ENCODE measurements at places on chromosomes 1 and 21.

DNA sequence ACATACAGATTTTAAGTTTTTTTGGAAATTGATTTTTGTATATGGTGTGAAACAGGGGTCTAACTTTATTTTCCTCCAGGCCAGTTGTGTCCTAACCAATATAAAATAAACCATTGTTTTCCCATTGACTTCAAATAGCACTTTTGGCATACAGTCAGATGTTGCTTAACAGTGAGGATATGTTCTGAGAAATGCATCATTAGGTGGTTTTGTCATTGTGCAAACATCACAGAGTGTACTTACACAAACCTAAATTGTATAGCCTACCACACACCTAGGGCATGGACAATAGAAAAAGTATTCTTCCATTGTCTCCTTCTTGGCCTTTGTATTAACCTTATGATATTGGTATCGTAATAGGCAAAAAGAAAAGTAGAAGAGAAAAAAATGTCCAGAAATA is 37.4 kb upstream of the DISP1 start:
- DNase-seq = no peak

GRCh38 chr1:160997323-160998038 is 23.5 kb downstream of the F11R start:
- DNase-seq = no peak

- no peak for DNase-seq
These were observed 58.9 kb downstream of the HSPG2 start for GRCh38 chr1:21878009-21878773.

GRCh38 chr1:163523375-163524029 is 201.7 kb downstream of the NUF2 start:
- DNase-seq = no peak

DNA sequence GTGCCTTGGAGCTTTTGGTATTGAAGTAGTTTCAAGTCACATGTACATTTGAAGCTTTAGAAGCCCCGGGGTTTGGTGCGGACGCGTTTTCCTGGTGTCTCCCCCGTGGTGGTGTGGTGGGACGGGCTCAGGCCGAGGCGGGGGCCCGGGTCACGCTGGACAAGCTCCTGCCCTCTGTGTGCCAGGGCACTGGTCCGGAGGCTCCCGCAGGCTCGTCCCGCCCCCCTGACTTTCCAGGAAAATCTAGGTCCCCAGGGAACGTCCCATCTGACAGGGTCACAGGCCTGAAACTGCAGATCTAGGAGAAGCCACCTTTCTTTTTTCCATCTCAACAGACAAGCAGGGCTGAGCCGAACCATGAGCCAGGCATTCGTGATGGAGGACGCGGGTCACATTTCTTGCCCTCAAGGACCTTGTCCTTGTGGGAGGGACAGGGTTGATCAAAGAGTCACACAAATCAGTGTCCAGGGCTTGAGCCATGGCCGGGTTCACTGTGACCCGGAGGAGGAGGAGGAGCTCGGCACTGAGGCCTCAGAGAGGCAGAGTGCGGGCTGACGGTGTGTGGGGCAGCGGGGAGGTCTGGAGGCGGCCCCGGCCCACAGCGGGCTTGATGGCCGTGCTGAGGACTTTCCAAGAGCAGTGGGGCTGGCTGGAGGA is 1.6 kb downstream of the DMRTB1 start:
- no peak for DNase-seq

DNA sequence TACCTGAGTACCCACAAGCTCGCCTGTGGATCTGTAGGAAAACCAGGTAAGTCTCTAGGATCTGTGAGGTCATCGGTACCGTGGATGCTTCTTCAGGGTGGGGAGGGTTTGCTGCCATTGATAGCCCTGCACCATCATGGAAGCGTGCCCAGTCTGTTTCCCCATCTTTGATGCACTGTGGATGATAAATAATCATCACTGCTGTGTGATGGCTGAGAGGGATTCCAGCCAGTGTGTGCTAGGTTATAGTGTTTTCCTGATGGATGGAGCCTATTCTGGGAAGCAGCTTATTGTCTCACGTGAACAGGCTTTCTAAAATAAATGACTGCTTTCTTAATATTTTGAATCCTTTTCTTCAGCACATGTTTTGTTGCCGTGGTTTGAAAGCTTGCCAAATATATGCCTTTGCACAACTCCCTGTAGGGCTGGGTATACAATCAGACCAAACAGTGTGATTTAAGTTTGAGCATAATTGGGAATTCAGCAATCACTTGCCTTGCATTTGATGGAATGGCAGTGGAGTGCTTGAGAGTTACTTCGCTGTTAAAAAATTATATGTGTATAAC is 113.8 kb downstream of the CAMTA1 start:
- DNase-seq = no peak

DNA sequence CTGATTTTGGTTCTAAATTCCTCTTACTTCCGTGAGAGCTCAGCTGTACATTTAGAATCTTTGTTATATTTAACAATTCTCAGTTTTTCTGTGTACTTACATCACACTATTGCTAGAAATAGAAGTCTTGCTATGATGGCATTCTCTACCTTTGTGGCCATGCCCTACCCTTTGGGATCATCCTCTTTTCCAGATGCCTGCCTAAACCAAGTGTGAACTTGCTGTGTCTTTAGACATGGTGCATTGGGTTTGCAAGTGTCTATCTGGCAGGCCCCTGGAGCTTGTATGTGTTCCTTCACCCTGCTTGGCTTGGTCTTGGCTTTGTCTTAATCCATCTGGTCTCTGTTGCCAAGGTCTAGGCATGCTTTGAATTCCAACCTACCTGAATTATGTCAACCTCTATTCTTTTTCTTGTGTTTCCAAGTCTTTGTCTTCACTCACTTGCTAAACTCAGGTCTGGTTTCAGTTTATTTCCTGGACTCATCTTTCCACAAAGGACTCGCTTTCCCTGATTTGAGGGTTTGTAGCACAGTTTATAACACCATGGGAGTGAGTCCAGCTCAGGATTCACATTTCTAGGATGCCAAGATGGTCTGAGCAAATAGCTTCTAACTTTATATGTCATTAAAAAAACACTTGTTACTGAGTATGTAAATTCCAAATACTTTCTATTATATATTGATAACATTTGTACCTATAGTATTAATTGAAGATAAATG is 20.6 kb upstream of the APOBEC4 start:
- no peak for DNase-seq

- no peak for DNase-seq
These were observed 69.9 kb upstream of the ADGRL2 start for GRCh38 chr1:81730881-81731280.

DNA sequence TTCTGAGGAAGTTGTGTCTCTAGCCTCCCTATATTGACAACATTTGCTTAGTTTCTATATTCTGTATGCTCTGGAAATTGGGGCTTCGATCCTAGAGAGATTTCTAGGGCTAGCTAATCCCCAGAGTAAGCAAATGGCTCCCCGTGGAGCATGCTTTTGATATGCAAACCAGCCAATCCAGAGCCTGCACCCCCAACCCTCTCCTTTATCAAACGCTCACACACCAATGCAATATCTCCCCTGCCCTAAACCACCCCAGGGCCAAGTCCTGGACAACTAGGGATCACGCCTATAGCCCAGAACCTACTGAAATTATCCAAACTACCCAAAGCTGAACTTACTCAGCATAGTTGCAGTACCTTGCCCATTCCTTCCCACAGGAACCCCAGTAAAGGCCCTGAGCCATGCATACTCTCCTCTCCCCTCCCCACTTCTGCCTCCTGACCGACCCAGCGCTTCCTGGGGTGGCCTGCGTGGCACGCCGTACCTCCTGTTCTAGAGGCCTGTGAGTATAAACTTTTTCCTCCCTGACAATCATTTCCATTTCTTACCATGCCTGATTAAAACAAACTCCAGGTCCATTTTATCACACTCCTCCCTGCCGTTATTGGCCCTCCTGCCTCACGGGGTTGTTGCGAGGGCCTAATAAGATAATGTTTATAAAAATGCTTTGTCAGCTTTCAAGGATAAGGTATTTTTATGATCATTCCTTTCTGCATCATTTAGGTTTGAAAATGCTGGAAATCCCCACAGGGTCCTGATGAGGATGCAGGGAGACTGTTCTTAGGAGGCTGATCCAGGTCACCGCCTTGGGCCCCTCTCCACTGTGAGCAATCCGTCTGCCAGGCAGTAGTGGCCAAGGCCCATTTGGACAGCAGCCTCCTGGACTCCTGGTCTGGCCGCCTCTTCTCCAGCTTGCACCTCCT is 102.7 kb downstream of the TENT5C start:
- no peak for DNase-seq

DNA sequence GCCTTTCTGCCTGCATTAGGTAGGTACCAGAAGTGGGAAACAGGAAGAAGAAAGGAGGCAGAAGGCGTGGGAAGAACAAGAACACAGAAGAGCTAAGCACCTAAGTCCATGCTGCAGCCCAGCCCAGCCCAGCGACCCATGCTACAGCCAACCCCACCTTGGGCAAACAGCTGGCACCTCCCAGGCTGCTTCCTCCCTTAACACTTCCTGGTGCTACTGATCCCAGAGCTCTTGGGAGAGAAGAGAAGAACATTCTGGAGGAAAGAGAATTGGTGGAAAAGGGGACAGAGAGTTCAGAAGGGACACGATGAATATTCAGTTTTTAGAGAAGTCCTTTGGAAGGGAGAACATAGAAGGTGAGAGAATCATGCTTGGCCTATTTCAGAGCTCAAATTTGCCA is 28.5 kb downstream of the PLEKHA6 start:
- DNase-seq = no peak

GRCh38 chr1:40981691-40982448 is 2.4 kb downstream of the CTPS1 start:
- no peak for DNase-seq

GRCh38 chr1:178066908-178067614 is 26.8 kb upstream of the RASAL2 start:
- no peak for DNase-seq

- no peak for DNase-seq
These were observed 166.5 kb upstream of the PLD5 start for GRCh38 chr1:242690849-242691609.

DNA sequence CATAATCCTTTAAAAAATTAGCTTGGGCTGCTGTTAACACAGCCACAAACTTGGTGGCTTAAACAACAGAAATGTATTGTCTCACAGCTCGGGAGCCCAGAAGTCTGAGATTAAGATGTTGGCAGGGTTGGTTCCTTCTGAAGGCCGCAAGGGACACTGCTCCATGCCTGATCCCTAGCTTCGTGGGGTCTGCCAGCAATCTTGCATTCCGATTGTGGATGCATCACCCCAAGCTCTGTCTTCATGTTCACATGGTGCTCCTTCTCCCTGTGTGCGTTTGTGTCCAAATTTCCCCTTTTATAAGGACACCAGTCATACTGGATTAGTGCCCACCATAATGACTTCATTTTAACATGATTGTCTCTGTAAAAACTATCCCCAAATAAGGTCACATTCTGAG is 5.0 kb upstream of the HHIPL2 start:
- DNase-seq = no peak

DNA sequence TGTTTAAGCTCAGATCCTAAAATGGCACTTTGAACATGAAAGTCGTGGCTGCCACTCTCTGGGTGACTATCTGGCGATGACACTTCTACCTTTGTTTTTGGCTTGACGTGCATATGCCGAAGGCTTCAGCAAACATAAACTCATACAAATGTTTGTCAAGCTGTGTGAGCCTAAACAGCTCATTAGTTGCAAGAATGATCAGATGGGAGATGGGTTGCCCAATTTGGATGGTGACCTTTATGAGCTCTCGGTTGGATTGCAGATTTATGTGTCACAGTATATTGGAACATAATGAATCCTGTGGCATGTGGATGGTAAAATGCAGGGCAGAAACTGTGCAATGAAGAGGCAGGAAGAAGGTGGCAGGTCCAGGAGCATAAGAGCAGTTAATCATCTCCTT is 229.3 kb downstream of the DISC1 start:
- no peak for DNase-seq

GRCh38 chr1:156876281-156876680 is 15.6 kb downstream of the NTRK1 start:
- no peak for DNase-seq

GRCh38 chr1:12480748-12481362 is 137.2 kb downstream of the DHRS3 start:
- peak; percentile 85 for DNase-seq

- no peak for DNase-seq
These were observed 450 bp downstream of the S100A10 start for GRCh38 chr1:151993084-151993733.

- no peak for DNase-seq
These were observed 184.6 kb upstream of the NRIP1 start for GRCh38 chr21:15249285-15249993.

GRCh38 chr1:170674239-170674638 is 10.3 kb downstream of the PRRX1 start:
- DNase-seq = no peak

GRCh38 chr1:227777646-227778045 is 37.8 kb upstream of the PRSS38 start:
- no peak for DNase-seq

DNA sequence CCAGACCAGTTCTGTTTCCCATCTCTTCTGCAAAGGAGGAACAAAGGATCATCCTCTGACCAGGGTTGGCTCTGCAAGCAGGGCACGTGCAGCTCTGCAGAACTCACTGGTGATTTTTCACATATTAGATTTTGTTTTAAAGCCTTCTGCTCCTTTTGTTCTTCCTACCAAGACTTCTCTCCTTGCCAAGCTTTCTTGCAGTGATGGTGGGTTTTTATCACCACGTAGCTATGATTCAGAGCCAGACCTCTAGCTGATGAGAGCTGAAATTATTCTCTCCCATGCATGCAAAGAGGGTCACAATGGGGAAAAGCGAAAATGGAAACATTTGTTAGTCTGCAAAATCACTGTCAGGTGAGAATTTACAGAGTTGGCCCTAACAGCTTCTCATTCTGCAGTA is 225.2 kb downstream of the KCNH1 start:
- DNase-seq = no peak

- DNase-seq = no peak
These were observed 167.7 kb downstream of the ACTL8 start for GRCh38 chr1:17922833-17923232.

- DNase-seq = no peak
These were observed 50.3 kb downstream of the ITPKB start for GRCh38 chr1:226688808-226689207.

GRCh38 chr1:194175251-194175650 is 988.8 kb upstream of the B3GALT2 start:
- DNase-seq = no peak

DNA sequence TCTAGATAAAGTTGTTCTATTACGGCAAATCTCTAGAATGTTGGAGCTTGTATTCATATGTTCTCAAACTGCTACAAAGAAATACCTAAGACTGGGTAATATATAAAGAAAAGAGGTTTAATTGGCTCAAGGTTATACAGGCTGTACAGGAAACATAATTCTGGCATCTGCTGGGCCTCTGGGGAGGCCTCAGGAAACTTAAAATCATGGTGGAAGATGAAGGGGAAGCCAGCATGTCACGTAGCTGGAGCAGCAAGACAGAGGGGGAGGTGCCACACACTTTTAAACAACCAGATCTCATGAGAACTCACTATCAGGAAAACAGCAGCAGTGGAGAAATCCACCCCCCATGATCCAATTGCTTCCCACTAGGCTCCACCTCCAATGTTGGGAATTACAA is 390.4 kb upstream of the ADGRL4 start:
- DNase-seq = no peak

DNA sequence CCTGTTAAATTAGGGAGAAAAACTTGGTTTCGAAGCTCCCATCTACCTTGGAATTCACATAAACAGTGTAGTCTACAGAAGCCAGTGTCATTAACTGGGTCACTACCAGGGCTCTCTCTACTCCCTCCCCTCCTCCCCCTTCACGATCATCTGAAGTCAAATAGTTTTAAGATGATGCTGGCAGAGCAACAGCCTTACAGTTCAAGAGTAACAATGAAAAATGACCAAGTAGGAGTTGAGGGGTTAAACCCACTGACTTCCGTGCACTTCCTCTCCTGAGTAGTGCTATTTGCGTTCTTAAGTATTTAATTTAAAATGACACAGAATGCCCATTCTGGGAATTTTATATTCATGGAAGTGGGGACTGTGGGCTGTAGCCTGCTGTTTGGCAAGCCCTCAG is 236.9 kb downstream of the SIPA1L2 start:
- peak; percentile 5 for DNase-seq
